ENCODE measurements at places on chromosomes 16 and 17.

DNA sequence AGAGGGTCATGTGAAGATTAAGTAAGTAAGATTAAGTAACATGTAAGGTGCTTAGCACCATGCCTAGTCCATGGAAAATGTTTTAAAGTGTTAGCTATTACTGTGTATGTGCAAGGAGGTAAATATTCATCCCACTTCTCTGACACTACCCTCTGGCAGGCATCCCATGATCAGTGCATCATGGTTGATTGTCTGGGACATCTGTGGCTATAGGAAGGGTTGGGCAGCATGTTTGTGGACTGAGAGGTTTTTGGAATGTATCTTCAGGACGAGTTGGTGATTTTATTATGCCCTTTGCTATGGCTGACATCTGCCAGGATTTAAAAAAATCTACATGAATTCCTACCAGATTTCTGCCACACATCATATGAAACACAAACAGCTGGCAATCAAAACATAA, 6.5 kb upstream of the TAOK1 start:
- no peak for DNase-seq

GRCh38 chr17:58822148-58823050, 66.7 kb downstream of the PPM1E start:
- DNase-seq, result no peak

DNA sequence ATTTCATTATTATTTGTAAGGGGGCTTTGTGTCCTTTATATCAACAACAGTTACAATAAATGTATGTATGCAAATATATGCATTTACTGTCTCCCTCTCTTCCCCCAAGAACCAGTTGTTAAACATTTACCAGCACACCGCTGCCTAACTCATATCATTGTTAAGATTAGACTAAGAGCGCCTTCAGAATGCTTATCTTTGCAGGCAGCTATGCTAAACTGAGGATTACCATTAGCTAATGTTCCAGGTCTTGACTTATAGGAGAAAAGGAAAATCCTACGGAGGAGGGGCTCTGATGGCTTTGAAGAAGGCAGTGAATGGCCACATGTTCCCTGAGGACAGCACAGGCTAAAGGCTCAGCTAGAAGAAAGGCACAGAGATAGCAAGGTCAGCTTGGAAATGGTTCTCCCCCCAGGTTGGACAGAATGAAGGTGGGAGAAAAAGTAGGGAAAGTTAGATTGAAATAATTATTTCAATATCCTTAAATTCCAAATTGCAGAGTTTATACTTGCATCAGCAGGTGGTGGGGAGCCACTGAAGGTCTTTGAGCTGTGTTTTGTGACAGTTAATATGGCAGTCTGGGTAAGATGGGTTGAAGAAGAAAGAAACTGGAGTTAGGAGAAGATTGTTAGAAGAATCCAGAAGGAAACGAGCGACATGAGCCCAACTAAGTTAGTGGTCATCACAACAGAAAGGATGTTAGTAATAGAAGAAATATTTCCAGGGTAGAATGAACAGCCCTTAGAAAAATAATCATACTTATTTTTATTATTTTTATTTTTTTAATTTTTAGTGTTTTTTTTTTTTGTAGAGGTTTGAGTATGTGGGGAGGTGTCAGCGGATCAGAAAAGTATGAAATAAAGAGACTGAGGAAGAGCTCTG, 87.0 kb upstream of the MAF start:
- no peak for DNase-seq

DNA sequence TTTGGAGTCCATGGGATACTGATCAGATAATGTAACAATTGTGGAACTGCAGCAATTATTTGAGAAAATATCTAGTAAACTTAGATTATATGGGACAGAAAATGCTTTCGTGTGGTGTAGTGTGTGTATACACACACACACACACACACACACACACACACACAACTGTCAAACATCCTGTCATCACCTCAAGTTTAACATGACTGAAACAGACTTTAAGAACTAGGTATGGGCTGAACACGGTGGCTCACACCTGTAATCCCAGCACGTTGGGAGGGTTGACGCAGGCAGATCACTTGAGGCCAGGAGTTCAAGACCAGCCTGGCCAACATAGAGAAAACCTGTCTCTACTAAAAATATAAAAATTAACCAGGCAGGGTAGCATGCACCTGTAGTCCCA, 544 bp upstream of the EVI2A start:
- DNase-seq, result no peak

GRCh38 chr16:79169239-79169638, 431.3 kb downstream of the MAF start:
- no peak for DNase-seq

DNA sequence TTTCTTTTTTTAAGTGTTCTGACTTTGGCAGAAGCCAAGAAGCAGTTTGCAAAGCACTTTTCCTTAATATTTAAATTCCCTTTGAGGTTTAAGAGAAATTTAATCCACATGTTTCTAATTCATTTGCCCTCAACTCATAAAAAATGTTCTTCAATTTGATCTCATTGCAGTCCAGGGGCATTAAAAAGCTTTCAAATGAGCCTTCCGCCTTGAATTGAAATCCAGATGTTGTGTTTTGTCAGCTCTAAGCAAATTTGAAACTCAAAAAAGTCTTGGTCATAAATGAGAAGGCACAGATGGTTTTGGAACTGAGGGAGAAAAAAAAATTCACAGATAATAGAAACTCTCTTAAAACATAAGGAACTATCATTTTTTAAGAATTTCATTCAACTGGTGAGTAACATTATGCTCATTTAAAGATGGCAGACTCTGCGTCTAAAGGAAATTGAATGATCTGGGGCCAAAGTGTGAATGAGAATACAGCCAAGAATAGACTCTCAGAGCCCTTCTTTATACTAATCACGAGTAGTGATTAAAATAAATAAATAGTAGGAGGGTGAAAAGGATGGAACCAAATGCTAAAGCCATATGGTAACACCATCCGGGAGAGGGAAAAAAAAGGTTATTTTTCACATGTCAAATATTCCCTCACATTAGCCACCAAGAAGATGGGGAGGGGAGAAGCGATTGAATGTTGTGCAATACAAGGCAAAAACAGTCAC, 1304.7 kb downstream of the CDH8 start:
- no peak for DNase-seq

GRCh38 chr17:4531988-4532736, 23.0 kb downstream of the MYBBP1A start:
- DNase-seq, result no peak
